ENCODE measurements at places on chromosomes 5 and 9.

- no peak for DNase-seq
These were observed at the start of gene FOXB2 for GRCh38 chr9:77019236-77019925. Gene FOXB2, plus strand, starts transcription at chr9:77019655. Its CDS starts 0 bp downstream, at chr9:77019655.

DNA sequence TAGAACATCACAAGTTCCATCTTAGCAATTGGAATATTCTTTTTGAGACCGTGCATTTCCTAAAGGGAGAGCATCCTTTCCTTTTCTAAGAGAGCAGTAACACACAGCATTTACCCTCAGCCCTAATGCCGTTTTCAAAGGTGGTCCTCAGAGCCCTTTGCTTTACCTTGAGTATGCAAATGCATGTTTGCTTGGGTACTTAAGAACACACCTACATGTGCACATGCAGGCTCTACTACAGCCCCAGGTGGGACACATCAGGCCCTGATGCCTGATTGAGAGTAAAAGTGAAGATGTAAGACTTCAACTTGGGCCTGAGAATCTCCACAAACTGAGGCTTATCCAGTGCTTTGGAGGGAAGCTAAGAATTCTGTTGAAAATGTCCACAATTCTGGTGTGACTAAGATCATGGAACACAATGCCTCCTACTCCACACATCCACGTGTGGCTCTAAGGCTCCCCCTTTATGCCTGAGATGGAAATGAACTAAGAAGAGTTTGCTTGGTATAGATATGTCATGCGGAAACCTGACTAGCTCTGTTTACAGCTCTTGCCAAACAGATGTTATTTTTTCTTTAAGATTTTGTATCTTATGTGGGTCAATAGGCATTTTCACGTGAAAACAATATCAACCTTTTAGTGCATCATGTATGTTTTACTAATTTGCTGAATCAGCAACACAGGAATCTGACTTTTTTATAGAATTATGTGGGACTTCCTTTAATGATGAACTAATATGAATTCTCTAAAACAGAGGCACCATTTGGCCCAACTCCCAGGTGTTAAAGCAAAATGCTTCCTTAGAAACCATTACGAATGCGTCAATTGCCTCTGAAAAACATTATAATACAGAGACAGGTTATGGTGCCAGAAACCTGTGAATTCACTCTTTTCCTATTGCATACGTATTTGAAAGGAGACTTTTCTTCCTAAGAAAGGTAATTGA, 48.9 kb upstream of the SLC2A8 start:
- no peak for DNase-seq

- DNase-seq, result peak; percentile 38
These were observed 36.3 kb downstream of the VCP start for GRCh38 chr9:35035851-35036701.

DNA sequence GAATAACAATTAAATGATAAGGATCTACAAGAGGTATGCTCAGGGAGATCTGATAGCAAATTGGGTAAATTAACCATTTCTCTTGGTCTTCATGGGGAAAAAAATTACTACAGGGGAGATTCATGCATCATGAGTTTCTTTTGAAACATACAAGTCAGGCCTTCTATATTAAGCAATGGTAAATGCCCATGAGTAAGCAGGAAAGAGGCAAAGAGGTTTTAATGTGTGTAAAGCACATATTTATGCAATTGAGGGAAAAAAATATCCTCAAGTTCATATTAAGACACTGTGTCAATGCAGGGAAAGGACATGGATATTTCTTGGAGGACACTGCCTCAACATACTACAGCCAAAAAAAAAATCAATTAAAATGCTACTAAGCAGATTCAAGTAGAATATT, 73.4 kb upstream of the NR4A3 start:
- no peak for DNase-seq

- no peak for DNase-seq
These were observed 80.7 kb downstream of the C9orf152 start for GRCh38 chr9:110126986-110127864.

DNA sequence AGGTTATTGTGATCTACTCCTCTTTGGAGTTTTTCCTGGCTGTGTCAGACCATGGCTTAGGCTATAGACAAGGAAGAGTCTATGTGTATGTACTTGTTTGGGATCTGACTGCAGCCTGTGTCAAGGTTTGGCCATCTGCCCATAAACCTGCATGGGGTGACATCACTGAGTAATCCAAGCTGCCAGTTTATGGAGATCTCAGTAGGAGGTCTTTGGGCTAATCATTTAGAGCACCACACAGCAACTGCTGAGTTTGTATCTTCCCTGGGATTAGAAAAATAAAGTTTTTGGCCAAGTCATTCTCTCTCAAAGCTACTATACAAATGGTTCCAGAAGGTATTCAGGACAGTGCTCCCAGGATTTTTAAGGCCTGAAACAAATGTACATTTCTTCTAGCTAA, 65.5 kb upstream of the HSPB3 start:
- DNase-seq, result no peak

GRCh38 chr5:140365941-140366340, 5.9 kb downstream of the SLC4A9 start:
- DNase-seq, result no peak

DNA sequence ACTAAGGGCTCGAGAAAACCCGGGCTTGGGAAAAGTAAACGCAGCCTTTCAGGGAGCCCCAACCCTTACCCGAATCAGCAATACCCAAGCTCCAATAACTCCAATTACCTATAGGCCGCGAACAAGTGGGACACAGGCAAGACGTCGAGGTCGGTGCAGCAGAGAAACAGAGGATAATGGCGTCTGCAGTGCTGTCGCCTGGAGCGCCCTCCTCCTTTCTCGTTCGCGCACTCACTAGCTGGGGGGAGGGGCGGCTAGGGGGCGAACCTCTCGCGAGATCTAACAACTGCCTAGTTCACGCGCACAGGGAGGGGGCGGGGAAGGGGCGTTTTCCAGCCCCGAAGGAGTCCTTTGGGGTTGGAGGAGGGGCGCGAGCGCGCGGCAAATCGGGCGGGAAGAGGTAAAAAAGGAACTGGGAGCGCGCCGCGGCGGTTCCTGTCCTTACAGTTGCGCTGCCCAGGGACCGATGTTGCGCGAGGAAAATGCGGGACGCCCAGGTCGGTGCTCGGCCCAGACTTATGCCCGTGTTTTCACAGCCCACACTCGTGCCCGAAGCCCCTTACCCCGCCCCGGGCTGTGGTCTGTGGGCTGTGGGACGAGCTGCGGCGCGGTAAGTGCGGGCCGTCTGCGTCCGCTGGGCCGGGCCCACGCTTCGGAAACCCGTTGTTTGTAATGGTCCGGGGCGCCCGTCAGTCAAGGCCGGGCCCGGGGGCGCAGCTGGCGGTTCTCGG, at the start of gene RMI1:
TSS of gene RMI1 (plus strand) at position 411 of the 731 bp plus-strand sequence. CDS start 20,182 bp downstream, outside the sequence.
- peak; percentile 99 for DNase-seq

GRCh38 chr5:176416965-176417364, 626 bp upstream of the CLTB start:
- DNase-seq, result no peak

DNA sequence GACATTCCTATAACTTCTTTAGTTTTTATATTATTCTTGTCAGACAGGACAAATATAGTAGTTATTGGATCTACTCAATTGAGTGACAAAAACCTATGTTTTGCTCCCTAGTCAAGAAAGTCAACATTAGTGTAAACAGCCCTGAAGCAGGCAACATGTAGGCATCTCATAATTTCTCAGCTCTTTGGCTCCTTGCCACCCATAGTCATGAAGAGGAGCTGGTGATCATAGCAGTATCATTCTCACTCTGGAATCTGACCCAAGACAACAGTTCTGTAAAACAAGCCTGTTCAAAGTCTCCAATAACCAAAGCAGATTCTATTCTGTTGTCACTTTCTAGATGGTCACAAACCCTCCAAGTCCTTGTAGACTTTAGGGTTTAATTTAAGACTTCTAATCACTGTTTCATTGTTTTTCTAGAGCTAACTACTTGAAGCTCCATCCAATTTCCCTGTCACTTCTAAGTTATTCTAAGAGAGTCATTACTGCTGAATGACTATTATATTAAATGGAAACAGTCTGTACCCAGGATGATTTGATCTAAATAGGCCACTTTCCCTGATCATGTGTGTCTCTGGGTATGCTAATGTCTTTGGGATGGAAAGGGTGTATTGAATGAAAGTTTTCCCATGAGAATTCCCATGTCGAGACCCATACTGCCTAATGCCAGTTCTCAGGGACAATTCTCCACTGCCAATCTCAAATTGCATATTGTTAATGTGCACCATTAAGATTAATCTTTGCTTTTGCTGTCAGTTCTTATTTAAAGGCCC, 533.3 kb downstream of the ACTL7B start:
- DNase-seq, result no peak

- no peak for DNase-seq
These were observed 816.5 kb downstream of the EFNA5 start for GRCh38 chr5:106854105-106854687.

DNA sequence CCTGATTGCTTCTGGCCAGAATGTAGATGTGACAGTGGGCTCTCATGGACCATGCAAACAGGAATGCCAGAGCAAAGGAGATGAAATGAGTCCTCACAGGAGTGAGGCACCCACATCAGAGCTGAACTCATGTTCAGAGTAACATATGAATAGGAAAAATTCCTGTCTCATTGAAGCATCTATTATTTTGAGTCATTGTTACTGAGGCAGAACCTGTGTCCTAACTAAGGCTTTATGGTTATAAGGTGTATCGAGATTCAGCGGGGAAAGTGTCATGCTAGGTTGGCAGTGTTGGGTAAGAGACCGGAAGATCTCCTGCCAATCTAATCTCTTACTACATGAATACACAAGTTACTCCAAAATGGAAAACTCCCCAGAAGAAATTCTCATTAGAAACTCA, 304.1 kb downstream of the TRPM3 start:
- no peak for DNase-seq

GRCh38 chr5:157283434-157283833, 17.5 kb downstream of the CYFIP2 start:
- no peak for DNase-seq

DNA sequence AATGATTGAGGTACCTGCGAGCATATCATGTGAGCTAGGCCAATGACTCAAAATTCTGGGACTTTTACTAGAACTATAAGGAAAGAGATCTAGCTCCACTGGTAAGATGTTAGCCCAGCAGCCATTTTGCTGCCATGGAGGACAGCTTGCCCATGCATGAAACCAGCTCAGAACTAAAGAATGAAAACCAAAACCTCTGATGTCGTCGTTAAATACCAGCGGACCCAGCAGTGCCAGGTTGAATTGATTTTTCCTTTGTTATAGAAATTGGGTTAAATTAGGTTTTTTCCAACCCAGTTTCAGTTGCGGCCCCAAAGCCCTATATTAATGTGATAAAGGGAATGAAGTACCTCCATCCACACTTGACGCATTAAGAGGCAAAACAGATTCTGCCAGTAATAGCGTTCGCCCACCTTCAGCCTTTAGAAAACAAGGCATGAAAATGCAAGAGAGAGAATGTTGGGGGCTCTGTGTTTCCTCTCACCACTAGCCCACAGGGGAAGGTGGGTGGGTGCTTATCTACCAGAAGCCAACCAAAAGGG, 5.5 kb upstream of the ITK start:
- DNase-seq, result no peak

- DNase-seq, result peak; percentile 44
These were observed 2.0 kb upstream of the TNFAIP8 start for GRCh38 chr5:119353686-119354366.

GRCh38 chr9:135526730-135527571, 5.7 kb downstream of the LCN1 start:
- DNase-seq, result no peak

DNA sequence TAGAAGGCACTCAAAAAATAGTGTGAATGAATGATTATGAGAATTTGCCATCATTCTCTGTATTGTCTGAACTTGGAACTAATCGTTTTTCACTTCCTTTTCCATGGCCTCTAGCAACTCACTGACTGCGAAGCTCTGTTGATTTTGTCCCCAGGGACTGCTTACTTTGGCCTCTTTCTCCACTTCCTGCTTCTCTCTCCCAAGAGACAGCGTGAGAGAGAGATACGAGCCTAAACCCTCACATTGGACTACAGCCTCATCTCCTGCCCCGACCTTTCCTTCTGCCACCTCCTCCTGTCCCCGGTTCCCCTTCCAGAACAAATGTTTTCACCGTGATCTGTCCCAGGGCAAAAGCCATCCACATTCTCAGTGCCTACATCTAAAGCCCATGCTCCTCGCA, 300.8 kb upstream of the PANK3 start:
- no peak for DNase-seq

- DNase-seq, result no peak
These were observed 9.2 kb upstream of the TAF1L start for GRCh38 chr9:32644698-32645097.

DNA sequence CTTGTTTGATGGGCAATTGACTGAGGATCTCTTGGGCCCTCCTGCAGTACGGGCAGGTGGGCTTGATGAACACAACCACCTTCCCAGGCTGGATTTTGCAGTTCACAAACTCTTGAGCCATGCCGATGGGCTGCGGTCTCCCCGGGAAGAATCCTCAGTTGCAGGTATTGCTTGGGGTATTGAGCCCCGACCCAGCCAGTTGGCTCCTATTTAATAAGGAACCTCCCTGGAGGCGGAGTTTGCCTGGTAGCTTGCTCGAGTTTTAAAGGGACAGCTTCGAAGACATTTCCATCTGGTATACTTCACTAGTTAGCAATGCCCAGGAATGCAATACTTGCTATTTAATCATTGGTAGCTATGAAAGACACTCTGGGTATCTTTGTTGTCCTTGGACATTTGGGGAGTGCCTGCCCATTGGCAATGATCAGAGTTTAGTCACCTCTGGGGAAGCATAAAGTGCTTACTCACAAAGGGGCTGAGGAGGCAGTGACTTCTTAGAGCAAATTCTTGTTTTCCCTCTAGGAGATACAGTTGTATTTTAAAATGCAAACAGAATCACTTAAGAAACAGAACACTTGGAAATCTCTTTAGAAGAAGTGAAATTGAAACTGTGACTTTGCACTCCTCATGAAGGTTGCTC, at the start of gene GLRX:
TSS of gene GLRX (minus strand) at position 185 of the 640 bp plus-strand sequence. CDS start at position 121, 64 bp downstream.
- DNase-seq, result peak; percentile 65
